ENCODE measurements at places on chromosomes 16 and 17.

GRCh38 chr16:61382435-61382834, 653.8 kb downstream of the CDH8 start:
- no peak for DNase-seq

GRCh38 chr16:66326991-66327513, 39.4 kb upstream of the CDH5 start:
- no peak for DNase-seq

DNA sequence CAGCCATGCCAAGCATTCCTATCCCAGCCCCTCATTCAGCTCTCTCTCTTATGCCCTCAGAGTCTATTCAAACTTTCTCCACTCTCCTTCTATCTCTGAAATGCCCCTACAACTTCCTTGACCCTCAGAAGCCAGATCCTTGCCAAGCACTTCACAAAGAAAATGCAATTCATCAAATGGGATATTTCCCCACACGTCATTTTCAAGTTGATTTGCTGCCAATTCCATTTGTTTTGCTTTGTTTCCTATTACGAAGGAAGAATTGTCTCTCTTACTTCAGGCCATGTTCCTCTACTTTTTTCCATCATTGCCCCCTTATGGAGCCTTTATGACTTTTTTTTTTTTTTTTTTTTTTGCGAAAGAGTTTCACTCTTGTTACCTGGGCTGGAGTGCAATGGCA, 9.2 kb upstream of the ALOX12 start:
- DNase-seq: no peak

- DNase-seq: no peak
Measured at GRCh38 chr16:16917191-16917785, 538.3 kb downstream of the NPIPA7 start.

DNA sequence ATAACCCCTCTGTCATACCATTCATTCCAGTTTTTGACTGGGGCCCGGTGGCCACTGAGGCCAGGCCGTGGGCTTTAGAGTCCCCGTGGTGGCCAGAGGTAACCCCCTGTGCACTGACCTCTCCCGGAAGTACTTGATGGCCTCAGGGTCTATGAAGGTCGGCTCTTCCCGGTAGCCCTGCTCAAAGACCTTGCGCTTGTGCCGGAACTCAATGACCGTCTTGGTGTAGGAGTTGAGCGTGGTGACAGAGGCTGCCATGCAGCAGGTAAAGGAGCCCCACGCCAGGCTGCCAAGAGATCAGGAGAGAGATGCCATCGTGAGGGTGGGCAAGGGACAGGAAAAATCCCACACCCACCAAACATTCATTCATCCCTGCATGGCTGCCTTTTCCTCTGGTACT, 234.8 kb downstream of the GSG1L start:
- no peak for DNase-seq

DNA sequence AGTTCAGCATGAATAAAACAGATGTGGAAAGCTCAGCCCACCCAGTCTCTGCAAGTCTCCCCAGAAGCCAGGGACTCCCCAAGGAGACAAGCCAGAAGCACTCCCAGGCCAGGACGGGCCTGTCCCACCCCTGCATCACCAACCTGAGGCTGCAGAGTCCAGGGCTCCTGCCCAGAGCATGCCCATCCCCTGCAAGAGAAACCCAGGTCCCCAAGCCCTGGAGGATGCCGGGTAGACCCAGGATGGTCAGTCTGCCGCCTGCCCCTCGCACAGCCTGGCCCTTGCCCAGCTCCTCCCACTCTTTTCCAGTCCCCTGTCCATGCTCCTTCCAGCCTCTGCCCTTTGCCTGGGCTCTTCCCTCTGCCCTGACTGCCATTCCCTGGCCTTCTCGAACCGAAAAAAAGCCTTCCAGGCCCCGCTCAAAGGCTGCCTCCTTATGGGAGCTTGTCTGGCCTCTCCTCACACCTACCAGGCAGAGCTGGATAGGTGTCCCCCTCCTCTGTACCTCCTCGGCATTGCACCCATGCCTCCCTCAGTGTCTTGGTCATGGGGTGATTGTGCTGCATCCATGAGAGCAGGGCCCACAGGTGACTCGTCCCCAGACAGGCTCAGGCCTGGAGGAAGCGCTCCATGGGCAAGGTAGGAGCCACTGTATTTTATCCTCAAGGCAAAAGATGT, 44.8 kb downstream of the BEAN1 start:
- DNase-seq: no peak

GRCh38 chr16:10663146-10663545, 31.6 kb downstream of the TEKT5 start:
- DNase-seq: no peak

- no peak for DNase-seq
Measured at GRCh38 chr17:17889922-17890321, 53.1 kb upstream of the SREBF1 start.

Data from endothelial cell (in vitro differentiated cells).